ENCODE measurements at places on chromosomes 7 and 10.

DNA sequence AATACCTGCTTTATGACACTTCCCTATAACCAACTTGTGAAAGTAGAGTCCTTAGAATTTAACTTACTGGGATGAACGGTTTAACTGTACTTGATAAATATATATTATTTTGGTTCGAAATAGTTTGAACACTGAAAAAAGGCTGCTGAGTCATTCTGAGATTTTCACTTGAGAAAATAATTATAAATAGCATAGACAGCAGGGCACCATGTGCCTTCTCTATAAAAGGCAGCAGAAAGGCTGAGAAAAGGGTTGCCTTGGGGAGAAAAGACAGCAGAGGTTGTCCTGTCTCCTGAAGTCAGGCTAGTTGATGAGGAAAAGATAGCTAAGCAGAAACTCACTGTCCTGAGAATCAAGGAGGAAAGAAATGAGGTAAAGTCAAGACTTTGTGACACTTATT lies 92.4 kb downstream of the CTTNBP2 start:
- DNase-seq = no peak

DNA sequence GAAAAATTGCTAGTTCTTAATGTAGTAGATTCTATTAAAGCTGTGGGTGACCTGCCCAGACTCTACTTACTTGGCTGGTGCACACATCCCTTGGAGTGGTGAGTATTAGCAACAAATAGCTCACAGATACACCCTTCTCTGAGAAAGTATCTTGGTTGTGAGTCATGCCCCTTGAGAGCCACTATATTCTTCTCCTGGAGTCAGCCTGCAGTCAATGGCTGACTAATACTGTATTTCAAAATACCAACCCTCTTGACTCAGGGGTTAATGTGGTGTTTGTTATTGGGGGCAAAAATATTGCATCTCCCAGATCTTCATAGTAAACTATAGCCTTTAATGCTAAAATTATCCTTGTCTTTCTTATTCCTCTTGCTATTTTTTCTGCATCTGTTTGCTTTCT lies 354.9 kb downstream of the BMPER start:
- no peak for DNase-seq

DNA sequence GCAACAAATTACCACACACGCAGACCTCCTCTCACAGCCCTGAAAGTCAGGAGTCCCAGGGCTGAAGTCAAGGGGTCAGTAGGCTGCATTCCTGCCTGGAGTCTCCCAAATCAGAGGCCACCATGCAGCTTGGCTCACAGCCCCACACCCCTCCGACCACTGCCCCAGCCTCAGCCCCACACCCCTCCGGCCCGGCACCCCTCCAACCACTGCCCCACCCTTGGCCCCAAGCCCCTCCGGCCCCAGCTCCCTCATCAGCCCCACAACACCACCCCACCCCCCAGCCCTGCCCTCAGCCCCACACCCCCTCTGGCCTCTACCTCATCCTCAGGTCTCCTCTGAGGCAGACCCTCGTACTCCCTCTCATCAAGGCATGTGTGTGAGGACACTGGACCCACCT lies 85.7 kb downstream of the DIP2C start:
- no peak for DNase-seq

- no peak for DNase-seq
These were observed 131.0 kb upstream of the ZNF804B start for GRCh38 chr7:88628363-88629085.

DNA sequence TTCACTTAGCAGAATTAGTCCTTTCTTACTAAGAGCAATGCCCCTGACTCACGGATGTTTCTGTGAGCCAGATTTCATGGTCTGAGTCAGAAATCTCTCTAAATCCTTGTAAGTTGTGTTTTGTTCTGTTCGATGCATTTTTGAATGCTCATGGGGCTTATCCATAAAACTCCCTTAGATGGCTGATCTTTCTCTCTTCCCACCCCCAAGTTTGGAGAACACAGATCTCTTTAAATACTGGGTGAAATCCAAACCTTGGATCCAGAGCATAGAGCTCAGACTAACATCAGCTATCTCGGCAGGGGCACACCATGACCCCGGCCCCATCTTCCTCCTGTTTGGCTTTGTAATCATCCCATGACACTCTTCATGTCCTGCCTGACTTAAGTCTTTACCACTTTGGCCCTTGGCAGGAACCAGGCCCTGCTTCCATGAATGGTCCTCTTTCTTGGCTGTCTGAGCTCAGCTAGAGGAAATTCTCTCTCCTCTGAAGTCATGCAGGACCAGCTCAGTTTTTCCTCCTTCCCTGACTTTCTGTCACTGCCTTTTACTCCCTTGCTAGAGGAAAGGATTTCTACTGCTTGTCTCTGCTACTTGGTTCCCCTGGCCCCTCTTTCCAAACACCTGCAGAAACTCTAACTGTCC lies 120.4 kb upstream of the RAB11FIP2 start:
- DNase-seq = no peak

- no peak for DNase-seq
These were observed 5.5 kb downstream of the ZNF503 start for GRCh38 chr10:75395932-75396630.

DNA sequence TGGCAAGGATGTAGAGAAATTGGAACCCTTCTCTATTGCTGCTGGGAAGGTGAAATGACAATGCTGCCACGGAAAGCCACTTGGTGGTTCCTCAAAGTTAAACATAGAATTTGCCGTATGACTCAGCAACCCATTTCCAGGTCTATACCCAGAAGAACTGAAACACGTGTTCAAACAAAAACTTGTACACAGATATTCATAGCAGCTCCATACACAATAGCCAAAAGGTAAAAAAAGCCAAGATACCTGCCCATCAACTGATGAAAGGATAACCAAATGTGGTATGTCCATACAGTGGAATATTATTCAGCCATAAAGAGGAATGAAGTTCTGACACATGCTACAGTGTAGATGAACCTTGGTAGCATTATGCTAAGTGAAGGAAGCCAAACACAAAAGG lies 39.1 kb downstream of the LHPP start:
- no peak for DNase-seq

- no peak for DNase-seq
These were observed 56.7 kb downstream of the ITIH5 start for GRCh38 chr10:7610026-7610425.

GRCh38 chr10:95333997-95334804 lies 43.4 kb upstream of the PDLIM1 start:
- DNase-seq = no peak

DNA sequence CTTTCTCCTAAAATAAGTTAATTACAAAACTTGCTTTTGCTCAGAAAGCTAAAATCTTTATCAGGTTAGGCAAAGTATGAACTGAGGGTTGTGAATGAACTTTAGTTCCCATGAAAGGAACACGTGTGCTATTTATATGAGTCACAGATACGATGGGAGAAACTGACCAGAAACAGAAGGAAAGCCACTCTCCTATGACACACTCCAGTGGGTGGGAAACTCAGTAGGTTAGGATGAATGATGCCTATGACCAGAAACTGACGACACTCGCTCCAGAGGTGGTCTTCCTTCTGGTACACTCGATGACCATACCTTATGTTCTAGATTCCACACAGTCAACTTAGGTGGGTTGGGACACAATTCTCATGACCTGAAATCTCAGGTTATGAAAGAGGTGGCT lies 215.7 kb upstream of the INHBA start:
- no peak for DNase-seq

DNA sequence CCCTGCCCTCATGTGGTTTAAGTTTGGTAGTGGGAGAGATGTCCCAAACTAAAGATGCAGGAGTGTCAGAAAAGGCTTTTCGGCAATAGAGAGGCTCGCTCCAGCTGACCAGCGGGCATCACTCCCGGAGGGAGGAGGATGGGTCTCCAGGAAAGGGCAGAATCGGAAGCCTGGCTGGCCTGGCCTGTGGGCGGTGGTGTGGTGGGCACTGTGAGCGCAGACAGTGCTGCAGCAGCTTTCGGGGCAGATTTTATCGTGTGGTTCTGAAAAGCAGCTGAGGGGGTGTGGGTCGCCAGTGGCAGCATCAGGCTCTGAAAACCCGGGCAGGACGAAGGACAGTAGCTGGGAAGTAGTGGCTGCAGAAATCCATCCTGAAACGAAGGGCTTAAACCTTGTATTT lies 12.8 kb downstream of the BNIP3 start:
- DNase-seq = no peak

GRCh38 chr10:77667426-77668324 lies 30.1 kb upstream of the KCNMA1 start:
- DNase-seq = no peak

DNA sequence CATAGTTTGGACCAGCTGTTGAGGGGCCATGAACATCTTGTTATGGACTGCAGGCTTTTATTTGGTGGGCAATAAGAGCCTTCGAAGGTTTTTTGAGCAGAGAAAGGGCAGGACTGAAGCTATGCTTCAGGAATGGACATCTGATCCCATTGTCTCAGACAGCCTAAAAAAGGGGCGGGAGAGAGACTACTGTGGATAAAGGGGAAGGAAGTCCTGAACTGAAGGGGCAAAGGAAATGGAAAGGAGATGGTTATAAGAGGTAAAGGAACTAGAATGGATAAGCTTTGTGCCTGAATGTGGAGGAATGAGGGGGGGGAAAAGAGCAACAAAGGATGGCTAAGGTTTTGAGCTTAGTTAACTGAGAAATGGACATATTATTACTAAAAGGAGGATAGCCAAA lies 172.5 kb downstream of the SKAP2 start:
- no peak for DNase-seq

GRCh38 chr10:78407009-78407711 lies 373.5 kb downstream of the RPS24 start:
- DNase-seq = peak; percentile 62

DNA sequence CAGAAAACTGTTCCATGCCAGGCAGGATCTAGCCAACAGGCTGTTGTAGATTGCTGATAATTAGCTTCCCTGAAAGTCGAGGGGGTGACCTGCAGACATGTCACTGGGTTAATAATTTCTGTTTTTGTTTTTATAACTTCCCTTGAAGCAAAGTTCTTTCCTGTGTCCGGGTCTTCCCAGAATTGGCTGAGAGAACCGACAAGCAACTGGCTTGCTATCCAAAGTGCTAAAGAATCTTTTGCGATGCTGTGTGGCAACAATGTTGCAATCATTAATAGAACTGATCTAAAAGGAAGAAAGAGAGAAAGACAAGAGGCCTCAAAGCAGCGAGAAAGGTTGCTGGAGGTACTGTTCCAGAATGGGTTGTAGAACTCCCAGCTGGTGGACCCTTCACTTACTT lies 132.1 kb upstream of the DPP6 start:
- DNase-seq = no peak

DNA sequence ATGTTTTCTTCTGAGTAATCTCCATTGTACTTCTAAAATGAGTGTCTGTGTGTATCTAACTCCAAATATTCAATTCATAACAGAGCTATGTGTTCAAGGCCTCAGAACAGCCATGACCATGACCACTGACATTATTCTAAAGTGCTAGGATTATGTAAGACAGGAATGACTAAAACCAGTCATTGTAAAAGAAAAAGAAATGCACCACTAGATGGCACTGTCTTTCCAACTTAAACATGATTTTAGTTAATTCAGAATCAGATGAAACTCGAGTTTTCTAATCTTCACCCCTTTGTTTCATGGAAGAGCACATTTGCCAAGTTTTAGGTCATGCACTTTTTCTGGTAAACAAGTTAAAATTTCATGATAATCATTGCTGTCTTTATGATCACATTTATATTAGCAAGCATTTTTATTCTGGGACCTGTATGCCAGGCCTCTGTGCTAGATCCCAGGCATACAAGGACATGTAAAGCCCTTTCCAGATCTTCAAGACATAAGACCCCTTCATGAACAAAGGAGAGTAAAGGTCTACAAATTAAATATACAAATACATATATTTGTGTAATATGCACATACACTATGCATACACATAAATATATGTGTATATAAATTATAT lies 26.1 kb upstream of the RSU1 start:
- DNase-seq = peak; percentile 79

GRCh38 chr7:40799493-40800403 lies 664.9 kb downstream of the SUGCT start:
- DNase-seq = no peak

GRCh38 chr10:7426349-7426748 lies 15.5 kb upstream of the SFMBT2 start:
- DNase-seq = no peak

- DNase-seq = no peak
These were observed 2.3 kb upstream of the HOXA13 start for GRCh38 chr7:27202018-27202861.

DNA sequence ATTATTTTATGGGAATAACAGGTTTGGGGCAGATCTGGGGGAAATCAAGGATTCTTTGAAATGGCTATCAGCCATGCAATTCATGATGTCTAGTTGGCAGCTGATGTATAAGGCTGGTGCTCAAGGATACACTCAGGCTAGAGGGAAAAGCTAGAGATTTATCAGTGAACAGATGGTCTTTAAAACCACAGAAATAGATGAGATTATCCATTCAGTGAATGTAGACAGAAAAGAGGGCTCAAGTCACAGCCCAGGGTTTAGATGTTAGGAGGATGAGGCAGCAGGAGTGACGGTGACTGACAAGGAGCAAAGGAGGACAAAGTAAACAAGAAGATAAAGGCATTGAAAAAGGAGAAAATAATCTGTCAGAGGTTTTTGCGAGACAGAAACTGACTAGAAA lies 238.7 kb downstream of the CDK14 start:
- DNase-seq = no peak

- DNase-seq = no peak
These were observed 10.0 kb downstream of the ZNF316 start for GRCh38 chr7:6647080-6647479.

DNA sequence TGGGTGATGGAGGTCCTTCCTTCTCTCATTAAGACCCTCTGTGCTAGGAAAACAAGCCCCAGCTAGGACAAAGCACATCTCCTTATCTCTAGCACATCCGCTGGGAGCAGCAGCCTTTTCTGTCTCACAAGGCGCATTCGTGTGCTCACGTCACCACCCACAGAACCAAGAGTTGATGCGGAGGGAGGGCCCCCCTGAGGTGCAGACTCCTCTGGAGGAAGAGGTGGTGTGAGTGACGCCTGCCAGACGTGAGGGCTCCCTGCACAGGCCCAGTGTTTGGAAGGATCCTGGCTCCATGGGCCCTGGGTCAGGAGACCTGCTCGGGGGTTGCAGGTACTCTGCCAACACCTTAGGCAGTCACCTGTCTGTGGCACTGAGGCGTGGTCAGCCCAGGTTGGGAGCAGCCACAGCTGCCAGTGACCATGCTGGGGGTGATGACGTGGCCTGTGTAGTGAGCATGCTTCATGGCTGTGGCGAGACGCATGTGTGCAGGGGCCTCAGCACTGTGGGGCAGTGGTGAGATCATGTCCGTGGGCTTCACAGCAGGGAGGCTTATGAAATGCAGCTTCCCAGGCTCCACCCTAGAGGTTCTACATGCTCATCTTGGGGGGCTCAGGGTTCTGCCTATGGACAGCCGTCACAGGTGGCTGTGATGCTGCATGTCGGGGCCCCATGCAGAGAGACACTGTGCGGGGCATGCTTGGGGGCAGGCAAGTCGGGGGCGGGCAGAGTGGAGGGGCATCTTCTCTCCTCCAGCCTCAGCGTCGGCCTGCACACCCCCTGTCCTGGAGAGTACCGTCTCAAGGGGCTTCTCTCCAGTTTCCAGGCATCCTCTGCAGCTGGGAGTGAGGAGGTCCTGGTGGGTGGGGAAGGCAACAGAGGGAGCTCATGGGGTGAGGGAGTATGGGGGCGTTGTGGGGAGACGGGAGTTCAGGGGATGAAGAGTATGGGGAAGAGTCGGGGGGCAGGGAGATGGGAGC lies 56.2 kb upstream of the DPYSL4 start:
- no peak for DNase-seq

GRCh38 chr7:8126601-8127167 lies 135.3 kb downstream of the ICA1 start:
- no peak for DNase-seq

- no peak for DNase-seq
These were observed 394.1 kb upstream of the PHF14 start for GRCh38 chr7:10579561-10579960.

Measured in CD4-positive, alpha-beta T cell treated with Interleukin-10 for 1 hour (primary cell).